ENCODE measurements at places on chromosomes 11 and 22.

GRCh38 chr11:32333320-32333991 is 101.9 kb downstream of the WT1 start:
- peak; percentile 20 for DNase-seq

DNA sequence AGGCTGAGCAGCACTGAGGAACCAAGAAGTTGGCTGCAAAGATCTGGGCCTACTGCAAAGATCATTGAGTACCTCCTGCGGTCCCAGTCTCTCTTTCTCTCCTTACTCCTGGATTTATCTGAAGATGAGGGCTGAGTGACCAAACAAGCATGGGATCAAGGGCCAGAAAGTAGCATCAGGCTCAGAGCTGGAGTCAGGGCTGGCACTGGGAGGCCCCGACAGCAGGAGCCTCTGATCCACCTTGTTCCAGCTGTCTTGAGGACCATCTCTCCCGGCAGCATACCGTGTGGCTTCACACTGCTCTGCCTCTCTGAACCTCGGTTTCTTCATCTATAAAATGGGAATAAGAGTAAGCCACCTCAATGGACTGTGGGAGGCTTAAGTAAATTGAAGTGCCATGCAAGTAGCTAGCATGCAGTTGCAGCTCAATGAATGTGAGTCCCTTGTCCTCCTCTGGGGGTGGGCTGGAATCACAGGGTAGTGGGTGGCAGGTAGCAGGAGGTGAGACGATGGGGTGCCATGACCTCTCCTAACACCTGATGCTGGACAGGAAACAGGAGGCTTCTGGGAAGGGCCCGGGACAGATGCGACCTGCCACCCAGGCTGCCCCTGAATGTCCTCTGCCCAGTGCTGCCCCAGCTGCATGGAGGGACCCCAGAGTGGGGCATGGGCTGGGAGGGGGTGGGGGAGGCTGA is 52.5 kb upstream of the PRDM11 start:
- no peak for DNase-seq

DNA sequence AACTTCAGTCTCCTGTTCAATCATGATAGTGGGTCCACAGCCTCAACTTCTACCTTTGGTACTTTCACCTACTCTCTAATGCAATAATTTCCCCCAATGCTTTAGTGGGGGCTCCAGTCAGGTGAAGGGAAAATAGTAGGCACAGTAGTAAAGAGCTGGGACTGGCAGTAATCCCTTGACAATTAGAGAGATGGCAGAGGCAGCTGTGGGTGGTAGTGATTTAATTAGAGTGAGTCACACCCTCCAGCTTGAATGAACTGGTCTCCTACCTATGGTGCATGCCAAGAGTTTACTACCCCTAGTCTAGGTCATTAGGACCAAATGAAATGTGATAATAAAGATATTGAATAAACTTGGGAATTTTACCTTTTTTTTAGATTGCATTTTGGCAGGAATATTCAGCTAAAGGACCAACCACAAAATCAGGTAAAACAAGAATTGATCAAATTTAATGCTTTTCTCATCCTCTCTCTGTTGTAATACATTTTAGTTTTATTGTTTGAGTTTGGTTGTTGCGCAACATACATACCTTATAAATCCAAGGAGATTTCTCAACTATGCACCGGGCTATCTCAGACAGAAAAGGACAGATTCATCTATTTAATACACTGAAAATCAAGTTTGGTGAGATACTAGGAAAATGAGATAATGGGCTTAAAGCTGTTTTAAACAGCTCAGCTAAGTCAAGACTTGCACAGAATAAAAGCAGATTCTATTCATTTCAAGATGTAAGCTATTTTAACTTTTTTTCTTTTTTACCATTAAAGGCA is 9.0 kb downstream of the PRRG4 start:
- no peak for DNase-seq

DNA sequence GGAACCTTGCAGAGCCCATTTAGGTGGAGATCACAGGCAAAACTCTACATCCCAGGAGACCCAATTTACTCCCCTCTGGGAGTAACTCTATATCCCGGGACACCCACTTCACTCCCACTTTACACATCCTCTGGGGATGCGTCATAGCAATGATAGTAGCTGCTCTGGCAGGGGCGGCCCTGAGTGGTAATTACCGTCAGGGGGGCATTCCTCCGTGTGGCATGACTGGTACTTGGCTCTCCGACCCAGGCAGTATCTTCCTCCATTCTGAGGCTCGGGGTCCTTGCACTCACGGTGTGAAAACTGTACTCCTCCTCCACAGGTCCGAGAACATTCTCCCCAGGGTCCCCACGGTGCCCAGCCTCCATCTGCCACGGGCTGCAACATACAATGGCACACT is 17.2 kb downstream of the ADAMTS8 start:
- DNase-seq = no peak

DNA sequence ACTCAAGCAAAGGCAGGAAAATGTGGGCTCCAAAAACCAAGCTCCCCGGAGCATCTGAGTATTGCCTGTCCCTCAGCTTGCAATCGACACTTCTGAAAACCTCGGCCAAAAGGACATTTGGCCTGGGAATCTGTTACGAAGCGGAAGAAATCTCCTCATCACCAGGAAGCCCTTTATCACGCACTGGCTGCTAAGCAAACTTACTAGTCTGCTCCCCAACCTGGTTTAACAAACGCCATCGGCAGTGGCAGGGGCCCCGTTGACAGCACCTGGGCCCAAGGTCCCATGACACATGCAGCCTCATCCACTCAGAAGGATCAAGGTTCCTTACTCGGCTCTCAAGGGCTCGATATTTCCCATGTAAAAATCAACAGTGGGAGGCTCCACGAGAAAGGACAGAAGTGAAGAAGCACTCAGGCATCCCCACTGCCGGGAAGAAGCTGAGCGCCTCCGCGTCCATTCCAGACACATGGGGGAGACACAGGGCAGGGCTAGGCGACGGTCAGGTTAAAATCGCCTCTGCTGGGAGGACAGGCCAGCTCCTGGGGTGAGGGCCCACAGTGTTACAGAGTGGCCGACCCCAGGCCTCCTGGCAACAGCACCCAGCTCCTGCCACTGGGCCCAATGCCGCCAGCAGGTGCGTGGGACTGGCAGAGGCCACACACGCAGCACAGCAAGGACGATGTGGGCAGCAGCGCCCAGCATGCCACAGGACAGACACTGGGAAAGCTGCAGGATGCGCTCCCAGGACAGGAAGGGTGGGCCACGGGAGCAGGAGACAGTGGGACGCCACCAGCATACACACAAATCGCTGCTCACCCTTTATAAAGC is 27.1 kb downstream of the BRD1 start:
- no peak for DNase-seq

- no peak for DNase-seq
Observed at GRCh38 chr22:26748845-26749244, 91.5 kb downstream of the MIAT start.

- DNase-seq = no peak
Observed at GRCh38 chr22:29003975-29004646, 57.5 kb downstream of the C22orf31 start.

DNA sequence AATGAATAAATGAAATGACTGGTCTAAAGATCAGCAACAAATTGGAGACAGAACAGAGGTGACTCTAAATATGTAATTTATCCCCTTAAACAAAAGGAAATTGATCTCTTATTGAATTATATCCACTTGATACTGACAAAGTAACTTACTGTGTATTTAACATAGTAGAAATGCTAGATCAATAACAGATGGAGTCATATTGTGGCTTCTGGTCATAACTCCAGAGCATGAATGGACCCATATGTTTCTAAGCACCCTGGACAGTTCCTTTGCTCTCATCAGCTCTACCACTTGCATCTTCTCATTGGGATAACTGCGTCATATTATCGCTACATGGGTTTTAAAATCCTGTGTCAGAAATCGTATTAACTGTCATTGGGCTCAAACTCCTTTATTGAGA is 222.3 kb downstream of the ETS1 start:
- DNase-seq = no peak

- DNase-seq = no peak
Observed at GRCh38 chr22:43226377-43227238, 39.7 kb upstream of the TTLL12 start.

GRCh38 chr11:127017482-127017881 is 16.9 kb upstream of the KIRREL3 start:
- no peak for DNase-seq

DNA sequence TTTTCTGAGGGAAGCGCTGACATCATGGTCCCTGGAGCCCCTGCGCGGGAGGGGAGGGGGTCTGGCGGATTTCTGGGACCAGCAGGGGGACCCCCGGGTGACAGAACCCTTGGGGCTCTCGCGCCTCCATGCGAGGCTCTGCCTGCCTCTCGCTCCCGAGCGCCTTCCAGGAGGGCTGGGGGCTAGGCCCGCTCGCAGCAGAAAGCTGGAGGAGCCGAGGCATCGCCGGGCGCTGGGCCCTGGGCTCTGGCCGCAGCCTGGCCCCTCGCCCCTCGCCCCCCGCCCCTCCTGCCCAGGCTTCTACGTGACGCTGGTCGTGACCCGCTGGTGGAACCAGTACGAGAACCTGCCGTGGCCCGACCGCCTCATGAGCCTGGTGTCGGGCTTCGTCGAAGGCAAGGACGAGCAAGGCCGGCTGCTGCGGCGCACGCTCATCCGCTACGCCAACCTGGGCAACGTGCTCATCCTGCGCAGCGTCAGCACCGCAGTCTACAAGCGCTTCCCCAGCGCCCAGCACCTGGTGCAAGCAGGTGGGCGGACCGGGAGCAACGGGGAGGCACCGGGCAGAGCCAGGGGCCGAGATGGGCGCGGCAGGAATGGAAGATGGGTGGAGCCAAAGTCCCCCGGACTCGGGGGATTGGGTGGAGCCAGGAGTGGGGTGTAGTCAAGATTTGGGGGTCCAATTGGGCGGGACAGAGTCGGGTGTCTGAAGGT is 5.4 kb downstream of the BEST1 start:
- no peak for DNase-seq

DNA sequence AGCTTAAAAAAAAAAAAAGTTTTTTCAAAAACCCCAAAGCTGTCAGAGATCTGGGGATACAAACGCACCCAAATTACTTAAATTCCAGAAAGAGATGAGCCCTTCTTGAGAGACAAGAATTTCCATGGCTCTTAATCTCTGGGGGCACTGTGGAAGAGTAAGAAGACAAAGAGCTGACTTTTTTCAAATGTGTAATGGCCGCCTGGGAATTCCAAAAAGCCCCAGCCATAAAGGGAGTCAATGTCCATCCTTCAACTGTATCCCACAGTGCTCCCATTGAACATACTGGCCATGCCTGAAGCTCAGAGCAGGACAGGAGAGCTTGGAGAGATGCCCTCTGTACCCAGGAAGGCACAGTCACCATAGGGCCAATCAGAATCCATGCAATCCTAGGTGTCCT is 37.4 kb upstream of the ASPHD2 start:
- no peak for DNase-seq

- DNase-seq = no peak
Observed at GRCh38 chr11:60447846-60448245, 7.8 kb upstream of the MS4A1 start.

DNA sequence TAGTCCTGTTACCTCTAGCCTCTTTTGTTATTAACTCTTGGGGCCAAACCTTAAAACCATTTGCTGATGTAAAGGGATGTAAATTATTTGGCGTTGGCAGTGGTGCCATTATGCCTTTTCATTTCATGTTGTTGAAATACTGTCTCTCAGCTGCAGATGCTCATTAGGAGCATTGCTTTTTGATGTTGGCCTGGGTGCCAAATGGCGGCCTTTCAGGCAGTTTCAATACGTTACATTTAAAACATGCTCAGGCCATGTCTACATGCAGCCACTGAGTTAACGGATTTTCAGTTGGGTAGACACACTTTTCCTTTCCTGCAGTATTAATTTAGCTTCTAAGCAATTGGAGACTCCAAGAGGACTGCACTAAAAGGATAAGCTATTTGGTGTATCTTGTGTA is 5.3 kb downstream of the NCAM1 start:
- no peak for DNase-seq

GRCh38 chr11:108218912-108219783 is 3.3 kb downstream of the NPAT start:
- DNase-seq = no peak

GRCh38 chr22:19105867-19106802 is 16.1 kb downstream of the DGCR2 start:
- DNase-seq = no peak

- no peak for DNase-seq
Observed at GRCh38 chr11:63882555-63883242, 34.3 kb downstream of the RCOR2 start.

DNA sequence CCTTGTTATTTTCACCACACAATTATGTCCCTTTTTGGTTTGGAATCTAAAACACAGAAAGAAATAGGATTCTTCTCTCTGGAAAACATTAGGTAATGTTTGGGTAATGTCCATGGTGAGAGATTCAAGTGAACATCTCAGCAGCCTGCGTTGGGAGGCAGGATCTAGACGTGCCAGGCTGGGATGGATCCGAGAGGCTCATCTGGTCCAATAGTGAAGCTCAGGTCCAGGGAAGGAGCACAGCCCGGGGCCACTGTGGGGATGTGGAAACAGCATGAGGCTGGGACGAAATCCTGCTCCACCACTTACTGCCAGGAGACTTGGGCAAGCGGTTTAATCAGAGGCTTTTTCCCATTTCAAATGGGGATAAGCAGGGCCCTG is 109.9 kb downstream of the CSNK2A3 start:
- DNase-seq = no peak

DNA sequence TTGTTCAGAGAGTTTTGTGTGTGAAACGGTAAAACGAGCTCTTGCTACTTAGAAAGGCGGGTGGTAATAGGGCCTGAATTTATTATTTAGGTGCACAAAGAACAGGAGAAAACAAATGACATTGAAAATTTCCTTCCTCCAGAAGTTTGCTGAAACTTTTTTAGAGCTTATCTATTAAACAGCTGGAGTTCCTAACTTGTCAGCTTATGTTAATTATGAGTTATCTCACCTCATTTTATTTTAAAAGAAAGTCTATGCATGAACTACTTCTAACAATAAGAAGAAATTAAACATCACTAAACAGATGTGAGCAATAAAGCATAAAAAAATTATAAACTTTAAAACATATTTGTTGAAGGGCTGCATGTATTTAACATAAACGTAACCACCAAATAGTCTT is 373.9 kb upstream of the ANO3 start:
- no peak for DNase-seq

DNA sequence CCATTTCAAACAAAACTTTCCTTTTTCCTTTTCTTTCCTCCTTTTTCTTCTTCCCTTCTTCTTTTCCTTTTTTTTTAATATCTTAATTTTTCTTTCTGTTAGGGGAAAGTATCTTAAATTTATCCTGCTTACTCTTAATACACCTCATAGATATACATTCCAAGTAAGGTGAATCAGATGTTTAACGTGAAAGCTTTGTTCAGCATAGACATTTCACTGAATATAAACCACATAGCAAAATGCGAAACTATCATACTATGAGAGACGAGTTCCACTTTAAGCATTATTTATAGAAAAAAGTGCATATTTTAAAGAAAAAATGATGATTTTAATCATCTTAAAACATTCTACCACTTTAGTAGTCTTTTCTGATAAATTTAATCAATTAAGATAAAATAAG is 137.8 kb upstream of the MTMR2 start:
- no peak for DNase-seq

- DNase-seq = no peak
Observed at GRCh38 chr11:73566422-73566821, 31.5 kb downstream of the FAM168A start.

GRCh38 chr11:21949763-21950413 is 243.0 kb upstream of the ANO5 start:
- no peak for DNase-seq

Measured in GM19239 (cell line).